ENCODE measurements at places on chromosomes 2 and 18.
A peak's percentile ranks its signal among the peaks of the same experiment; 100 is the strongest.

- DNase-seq, result no peak
Measured at GRCh38 chr2:39723946-39724827, 54.9 kb downstream of the THUMPD2 start.

DNA sequence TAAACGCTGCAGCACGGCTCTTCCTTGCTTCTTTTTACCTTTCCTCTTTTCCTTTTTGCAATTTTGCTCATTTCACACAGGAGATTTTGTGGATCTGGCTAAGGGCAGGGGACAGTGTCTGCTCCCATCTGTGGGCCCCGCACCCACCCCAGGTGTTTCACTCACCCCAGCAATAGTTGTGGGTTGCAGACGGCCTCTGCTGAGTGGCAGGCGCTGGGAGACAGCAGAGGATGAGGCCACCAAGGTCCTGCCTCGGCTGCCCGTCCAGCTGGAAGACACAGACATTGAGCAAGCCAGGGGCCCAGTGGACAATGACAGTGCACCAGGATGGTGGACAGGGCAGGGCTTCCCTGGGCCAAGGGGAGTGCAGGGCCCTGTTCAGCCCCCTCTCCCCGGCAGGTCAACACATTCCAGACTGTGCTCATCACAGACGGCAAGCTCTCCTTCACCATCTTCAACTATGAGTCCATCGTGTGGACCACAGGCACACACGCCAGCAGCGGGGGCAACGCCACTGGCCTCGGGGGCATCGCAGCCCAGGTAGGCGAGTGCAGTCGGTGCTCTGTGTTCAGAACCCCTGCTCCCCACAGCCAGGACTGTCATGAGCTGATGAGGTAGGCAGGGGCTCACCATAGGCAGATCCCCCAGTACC, 35.0 kb downstream of the SNED1 start:
- no peak for DNase-seq

DNA sequence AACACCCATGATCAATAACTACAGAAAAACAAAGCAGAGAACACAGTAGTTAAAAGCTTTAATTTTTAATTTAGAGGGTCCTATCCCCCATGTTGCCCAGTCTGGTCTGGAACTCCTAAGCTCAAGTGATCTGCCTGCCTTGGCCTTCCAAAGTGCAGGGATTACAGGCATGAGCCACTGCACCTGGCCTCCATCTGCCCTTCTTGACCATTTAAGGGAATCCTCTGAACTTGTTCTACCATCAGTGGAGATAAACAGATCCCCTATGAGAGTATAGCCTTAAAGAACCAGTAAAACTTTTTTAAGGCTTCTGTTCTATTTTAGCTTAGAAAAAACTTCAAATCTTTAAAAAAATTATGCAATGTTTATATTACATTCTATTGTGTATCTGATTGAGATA, 13.5 kb upstream of the ATP5MC3 start:
- DNase-seq, result no peak

GRCh38 chr2:146989741-146990140, 855.1 kb upstream of the ACVR2A start:
- no peak for DNase-seq

- DNase-seq, result no peak
Measured at GRCh38 chr2:205387350-205388055, 294.8 kb upstream of the NRP2 start.

- DNase-seq, result no peak
Measured at GRCh38 chr18:63257453-63257852, 62.1 kb downstream of the BCL2 start.

- DNase-seq, result no peak
Measured at GRCh38 chr2:109260886-109261700, 132.1 kb downstream of the SH3RF3 start.

DNA sequence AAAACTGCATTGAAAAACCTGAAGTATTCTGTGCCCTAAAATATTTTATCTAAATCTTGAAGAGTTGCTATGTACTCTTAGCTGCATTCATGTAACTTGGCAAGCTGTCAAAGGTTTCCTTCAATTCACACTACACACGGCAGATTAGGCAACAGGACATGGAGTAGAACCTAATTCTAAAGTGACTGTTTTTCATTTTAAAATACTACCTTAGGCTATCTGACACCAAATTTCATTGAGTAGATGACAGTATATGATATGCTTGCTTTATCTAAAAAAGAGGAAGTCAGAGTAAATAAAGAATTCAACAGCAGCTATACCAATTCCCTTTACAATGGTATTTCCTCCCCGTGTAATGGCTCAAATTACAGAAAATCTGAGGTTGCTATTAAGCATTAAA, 45.4 kb downstream of the EXOC6B start:
- DNase-seq, result no peak

GRCh38 chr18:74342416-74343043, 26.9 kb downstream of the C18orf63 start:
- no peak for DNase-seq

DNA sequence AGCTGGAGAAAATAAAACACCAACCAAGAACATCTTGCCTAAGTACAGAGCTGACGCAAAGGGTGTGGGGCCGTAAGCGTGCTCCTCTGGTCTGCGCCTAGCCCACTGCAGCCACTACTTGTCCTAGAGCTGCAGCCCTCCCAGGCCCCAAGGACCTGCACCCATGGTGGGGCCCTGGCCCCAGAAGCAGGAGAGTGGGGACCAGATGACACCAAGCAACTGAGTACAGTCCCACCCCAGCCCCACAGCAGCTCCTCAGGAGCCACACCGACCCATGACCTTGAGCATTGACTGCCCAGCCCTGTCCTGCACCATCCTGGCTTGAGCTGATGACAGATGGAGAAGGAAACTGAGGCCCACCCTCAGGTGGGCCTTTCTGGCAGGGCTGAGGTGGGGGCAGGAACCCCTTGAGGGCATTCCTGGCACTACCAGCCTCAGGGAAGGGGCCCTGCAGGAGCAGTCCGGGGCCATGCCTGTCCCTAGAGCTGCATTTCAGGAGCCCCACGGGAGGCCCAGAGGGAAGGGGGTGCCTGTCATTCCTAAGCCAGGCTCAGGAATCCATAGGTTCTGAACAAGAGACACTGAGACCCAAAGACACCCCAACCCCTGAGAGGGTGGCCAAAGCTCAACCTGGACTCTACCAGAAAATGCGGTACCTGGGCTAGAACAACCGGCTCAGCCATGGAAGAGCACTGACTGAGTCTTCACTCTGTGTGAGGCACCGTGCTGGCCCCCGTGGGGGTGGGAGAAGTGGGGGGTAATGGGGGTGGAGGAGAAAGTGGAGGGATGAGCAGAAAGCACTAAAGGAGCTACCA, 4.9 kb downstream of the KIF1A start:
- peak; percentile 13 for DNase-seq

- no peak for DNase-seq
Measured at GRCh38 chr2:128084757-128085156, 6.2 kb upstream of the UGGT1 start.

DNA sequence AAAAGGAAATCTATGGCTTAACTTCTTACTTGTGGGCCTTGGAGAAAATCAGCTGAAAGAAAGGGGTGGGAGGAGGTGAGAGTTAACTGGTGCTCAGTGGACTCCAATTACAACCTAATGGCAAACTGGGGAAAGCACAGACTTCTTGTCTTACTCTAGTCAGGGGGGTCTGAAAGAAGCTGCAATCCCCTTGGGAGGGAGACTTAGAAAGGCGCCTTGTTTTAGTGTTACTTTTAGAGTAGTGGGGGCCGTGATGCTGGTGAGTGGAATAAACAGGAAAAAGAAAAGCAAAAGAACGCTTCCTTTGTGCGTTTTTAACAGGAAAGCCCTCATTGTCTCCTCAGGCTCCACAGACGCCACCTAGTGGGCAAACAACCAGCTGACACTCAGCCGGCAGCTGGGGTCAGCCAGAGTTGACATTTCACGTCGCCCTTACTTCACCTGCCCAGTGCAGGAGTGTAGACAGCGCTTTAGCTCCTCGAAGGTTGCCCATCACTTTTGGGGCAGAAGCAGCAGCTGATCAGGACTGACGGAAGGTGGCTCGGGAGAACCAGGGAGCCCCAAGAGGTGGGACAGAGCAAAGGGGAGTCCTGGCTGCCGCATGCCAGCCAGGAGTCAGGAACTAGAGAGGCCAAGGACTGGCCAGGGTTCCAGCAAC, 55.9 kb upstream of the GORASP2 start:
- peak; percentile 90 for DNase-seq

DNA sequence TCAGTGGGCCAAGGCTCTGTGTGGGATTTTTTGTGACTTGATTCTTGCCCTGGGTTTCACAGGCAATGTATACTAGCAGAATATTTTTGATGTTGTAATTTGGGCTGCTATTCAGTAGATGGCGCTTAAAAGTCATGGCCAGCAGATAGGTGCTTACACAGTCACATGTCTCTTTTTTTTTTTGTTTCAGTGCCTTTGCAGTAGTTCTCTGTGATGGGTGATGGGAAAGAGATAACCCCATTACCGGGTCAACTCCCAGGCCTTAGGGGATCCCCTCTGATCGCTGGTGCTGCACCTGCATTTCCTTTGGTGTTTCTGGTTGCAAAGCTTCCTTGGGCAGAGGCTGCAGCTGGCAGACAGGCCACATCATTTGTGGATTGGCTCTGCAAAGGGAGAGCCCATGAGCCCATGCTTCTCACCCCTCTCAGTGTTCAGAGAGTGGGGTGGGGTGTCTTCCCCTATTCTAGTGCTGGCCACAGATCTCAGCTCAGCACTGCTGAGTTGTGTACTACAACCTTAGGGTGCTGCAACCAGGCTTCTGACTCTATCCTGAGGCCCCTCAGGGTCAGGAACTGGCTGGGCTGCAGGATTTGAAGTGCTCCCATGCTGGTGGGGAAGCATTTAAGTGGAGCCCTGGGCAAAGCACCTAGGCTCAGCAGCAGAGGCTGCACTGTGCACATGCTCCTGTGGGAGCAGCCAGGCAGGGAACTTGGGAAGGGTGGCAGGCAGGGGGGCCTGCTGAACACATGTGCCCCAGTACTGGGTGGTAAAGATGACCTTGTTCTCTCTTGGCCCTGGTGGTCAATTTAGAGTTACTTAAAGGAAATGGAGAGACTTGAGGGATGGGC, 219.8 kb upstream of the SPHKAP start:
- no peak for DNase-seq

- DNase-seq, result peak; percentile 22
Measured at GRCh38 chr2:156110890-156111289, 221.6 kb downstream of the NR4A2 start.

DNA sequence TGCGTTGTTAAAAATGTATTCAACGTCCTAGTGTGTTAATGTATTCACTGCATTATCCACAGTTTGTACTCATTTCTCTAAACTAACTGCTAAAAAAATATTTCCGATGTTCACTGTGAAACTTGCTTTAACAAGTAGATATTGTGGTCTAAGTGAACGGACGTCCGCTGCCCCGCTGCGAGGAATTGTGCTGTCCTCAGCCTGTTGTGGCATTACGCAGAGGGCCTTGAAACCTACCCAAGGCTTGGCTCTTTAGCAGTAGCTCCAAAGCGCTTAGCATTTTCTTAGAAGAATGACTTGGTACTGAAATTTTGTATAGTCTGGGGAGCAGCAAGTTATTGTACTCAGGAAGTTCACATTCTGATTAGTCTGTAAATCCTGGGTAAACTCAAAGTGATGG, 136.5 kb upstream of the SP5 start:
- no peak for DNase-seq

GRCh38 chr2:95056044-95056443, 30.5 kb downstream of the MAL start:
- DNase-seq, result no peak

- DNase-seq, result no peak
Measured at GRCh38 chr2:76640905-76641304, 881.3 kb downstream of the LRRTM4 start.

- DNase-seq, result no peak
Measured at GRCh38 chr2:143124445-143124844, 4.8 kb upstream of the ARHGAP15 start.

DNA sequence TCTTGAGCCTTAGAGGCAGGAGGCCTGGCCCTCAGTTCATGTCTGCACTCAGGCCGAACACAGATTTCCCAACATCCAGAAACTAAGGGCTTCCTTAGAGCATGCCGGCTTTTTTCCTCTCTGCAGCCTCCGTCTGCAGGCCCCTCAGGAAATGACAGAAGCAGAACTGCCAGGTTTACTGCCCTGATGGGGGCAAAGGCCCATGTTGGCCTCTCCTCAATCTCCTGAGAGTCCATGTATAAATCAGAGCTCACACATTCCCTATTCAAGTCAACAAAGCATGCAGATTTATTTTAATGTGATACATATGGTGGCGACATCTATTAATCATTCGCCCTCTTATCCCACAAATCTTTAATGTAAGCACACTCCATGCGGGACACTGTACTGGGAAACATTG, 475.6 kb upstream of the HS6ST1 start:
- DNase-seq, result no peak

- DNase-seq, result no peak
Measured at GRCh38 chr2:107430006-107430405, 396.7 kb upstream of the RGPD4 start.

GRCh38 chr2:185477452-185477851, 261.2 kb upstream of the FSIP2 start:
- DNase-seq, result no peak

- no peak for DNase-seq
Measured at GRCh38 chr2:119425620-119426395, 5.8 kb upstream of the TMEM37 start.

- peak; percentile 61 for DNase-seq
Measured at GRCh38 chr18:12726774-12727550, 24.1 kb downstream of the PSMG2 start.

DNA sequence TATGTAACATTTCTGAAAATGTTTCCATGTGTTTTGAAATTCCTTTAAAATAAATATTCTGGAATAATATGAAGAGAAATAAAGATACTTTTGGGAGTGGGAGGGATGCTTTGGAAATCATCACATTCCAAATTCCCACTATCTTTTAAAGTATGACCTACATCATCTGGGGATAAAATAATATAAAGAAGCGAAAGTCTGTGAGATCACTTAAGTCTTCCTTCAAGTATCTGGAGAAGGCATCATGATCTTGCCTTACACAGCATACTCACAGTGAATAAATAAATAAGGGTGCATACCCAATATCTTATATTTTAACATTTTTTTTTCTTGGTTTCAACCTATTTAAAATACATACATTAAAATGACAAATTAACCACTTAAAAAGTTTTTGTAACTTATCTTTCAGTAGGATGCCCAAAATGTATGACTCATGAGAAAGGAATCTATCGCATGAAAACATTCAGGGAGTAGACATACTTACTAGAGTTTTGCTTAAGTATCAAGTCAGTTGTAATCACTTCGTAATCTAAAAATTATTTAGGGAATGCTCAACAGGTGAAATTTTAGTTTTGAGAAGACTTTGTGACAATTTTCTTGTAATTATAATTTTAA, 248.3 kb upstream of the COL3A1 start:
- DNase-seq, result no peak

- DNase-seq, result no peak
Measured at GRCh38 chr2:126707191-126707590, 51.2 kb downstream of the GYPC start.

DNA sequence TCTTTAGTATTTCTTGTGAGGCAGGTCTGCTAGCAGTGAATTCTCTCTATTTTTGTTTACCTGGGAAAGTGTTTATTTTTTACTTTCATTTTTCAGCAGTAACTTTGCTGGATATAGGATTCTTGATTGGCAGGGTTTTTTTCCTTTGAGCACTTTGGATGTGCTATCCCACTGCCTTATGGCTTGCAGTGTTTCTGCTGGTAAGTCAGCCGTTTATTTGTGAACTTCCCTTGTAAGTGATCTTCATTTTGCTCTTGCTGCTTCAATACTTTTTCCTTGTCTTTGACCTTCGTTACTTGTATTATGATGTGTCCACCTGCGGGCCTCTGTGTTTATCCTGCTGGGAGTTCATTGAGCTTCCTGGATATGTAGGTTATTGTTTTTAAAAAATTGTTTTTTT, 54.7 kb downstream of the SLC66A2 start:
- no peak for DNase-seq

GRCh38 chr18:25516121-25516520, 164.2 kb upstream of the ZNF521 start:
- DNase-seq, result no peak

All from activated T-cell treated with anti-CD3 and anti-CD28 coated beads, Interleukin-2, amount 50 U/mL, for 48 hours (primary cell).